Cardiac fibroblast (primary cell): ENCODE measurements at places on chromosomes 11 and 22.

GRCh38 chr22:37285937-37286336 lies 3.6 kb downstream of the CYTH4 start:
- DNase-seq: no peak

DNA sequence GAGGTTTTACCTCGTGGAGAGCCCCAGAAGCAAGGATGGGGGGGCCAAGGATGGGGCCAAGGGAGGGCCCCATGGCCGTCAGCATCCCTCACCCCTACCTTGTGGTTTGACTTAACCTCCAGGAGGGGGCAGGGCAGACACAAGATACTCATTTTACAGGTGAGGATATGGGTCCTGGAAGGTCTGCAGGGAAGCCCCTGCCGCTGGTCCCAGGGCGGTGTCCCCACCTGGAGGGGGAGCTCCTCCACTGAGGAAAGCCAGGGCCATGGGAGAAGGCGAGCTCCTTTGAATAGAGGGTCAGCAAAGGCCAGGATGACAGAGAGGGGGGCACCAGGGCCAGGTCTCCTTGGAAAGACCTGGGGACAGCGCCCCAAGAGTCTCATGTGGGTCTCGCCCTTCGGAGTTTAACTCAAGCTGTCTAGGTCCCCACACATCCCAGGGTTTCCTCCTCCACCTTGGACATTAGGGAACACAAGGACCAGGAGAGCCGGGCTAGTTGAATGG lies 5.9 kb upstream of the ADORA2A start:
- DNase-seq: no peak

DNA sequence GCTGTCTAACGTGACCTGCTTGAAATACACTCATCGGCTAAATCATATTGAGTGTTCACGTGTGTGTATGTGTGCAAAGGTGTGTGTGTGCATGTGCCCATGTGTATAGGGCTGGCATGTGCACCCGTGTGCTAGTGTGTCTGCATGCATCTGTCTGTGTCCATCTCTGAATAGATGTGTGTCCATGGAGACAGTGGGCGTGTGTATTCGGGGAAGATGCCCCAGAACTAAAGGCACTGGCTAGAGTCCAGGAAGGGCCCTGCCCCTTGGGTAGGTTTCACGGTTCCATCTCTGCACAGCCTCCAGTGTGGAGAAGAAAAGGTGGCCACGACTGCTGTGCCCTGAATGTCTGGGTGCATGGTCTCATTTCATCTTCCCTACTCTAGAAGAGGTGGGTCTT lies 220.3 kb downstream of the MN1 start:
- DNase-seq: no peak

DNA sequence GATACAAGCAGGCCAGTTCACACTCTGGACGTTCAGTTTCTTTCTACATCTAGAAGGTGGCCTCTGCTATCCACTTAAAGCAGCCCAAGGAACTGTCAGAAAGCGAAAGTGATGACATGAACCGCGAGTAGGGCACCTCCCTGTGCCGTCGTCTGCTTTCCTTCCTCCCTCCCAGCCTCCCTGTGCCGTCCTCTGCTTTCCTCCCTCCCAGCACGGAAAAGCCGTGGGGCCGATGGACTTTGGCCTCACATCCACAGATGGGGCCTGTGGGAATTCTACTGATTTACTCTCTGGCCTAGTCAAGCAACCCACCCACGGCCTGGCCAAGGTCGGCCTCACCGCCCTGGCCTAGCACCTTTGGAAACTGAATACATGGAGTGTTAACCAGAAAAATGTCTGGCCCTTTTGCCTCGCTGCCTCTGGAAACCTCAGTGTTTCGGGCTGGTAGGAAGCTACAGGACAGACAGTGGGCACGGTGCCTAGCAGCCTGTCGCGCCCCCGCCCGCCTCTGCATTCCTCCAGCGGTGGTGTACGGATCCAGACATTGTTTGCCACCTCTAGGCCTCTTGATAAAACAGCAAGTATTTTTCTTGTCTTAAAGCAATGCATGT lies 14.2 kb downstream of the PEX26 start:
- DNase-seq: peak; percentile 85

GRCh38 chr11:65489706-65490320 lies 9.0 kb upstream of the MALAT1 start:
- peak; percentile 71 for DNase-seq

DNA sequence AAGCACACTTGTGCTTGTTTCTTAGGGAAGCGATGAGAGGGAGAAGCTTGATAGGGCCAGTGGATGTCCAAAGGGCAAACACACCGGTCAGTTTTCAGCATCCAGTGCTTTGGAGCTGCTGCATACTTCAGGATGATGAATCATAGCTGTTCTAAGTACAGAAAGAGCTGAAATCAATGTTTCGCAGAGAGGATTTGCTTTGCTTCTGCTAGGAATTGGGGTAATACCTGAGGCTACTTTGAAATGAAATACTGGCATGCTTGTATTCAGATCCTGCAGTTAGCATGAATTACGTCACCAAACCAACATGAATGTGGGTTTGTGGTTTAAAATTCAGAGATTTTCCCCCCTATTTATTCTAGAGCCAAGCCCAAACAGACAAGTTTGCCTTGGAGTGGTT lies 41.7 kb upstream of the SC5D start:
- DNase-seq: no peak

DNA sequence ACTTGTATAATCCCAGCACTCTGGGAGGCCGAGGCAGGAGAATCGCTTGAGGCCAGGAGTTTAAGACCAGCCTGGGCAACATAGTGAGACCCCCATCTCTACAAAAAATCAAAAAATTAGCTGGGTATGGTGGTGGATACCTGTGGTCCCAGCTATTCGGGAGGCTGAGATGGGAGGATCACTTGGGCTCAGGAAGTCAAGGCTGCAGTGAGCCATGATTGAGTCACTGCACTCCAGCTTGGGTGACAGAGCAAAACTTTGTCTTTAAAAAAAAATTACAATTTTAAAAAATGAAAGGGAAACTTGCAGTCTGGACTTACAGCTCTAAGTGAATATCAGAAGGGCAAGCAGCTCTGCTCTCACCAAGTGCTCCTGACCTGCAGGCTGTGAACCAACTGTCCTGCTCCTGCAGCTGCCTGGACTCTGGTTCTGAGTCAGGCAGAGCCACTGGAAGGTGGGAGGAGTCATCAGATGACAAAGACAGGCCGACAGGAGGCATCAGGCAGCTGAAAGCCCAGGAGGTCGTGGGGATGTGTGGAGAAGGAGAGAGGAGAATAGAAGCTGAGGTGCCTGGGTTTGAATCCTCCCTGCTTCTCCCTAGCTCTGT lies 9.6 kb downstream of the SMTNL1 start:
- DNase-seq: peak; percentile 27

- DNase-seq: no peak
Measured at GRCh38 chr11:27115051-27115650, 74.5 kb downstream of the BBOX1 start.

DNA sequence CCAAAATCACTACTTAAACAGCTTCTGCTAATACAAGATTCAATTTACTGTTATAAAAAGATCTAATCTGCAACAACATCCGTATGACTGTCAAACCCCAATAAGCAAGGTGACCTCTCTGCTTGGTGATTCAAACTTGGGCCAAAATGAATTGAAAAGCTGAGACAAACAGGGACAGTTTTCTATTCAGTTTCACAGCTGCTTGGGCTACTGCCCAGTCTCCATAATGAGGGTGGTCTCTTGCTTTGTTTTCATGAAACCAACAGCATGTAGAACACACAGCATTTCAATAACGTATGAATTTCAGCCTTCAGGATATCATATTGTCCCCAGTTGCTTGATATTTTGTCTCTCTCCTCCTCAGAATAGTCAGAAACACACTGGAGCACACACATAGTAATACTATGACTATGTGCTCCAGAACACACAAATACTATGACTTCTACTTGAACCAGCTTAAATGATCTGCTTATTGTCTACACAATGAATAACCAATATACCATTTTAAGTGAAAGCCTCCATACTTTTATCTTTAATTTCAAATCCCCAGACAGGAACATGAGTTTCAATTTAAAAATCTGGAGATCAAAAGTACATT lies 285.0 kb downstream of the TTC28 start:
- no peak for DNase-seq

DNA sequence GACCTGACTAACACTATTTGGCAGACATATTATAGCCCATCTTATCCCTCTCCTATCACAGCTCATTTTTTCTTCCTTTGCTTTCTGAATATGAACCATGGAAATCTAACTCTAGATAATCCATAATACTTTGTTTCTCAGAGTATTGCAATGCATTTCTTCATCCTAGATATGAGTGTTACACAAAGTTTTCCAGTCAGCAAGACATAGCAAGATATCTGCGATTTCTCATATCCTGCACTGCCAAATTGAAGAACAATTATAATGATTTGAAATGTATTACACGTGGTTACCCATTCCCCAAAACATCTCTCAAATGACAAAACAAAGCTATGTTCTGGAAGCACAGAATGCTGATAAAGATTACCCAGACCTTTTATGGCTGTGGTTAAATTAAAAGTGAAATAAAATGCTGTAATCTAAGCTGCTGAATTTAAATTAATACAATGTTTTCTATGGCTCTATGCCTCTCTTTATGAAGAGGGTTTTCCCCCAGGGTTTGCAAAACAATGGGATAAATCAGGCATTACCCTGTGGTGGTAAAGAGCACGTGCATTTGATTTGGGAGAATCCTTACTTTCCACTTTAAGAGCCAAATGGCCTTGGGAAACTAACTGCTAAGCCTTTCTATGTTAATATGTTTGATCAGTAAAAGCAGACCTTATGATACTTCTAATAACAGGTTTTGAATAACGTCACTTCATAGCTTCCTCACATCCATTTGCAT lies 1291.0 kb upstream of the CNTN5 start:
- DNase-seq: peak; percentile 33

GRCh38 chr11:110962921-110963320 lies 250.7 kb upstream of the ARHGAP20 start:
- DNase-seq: no peak

DNA sequence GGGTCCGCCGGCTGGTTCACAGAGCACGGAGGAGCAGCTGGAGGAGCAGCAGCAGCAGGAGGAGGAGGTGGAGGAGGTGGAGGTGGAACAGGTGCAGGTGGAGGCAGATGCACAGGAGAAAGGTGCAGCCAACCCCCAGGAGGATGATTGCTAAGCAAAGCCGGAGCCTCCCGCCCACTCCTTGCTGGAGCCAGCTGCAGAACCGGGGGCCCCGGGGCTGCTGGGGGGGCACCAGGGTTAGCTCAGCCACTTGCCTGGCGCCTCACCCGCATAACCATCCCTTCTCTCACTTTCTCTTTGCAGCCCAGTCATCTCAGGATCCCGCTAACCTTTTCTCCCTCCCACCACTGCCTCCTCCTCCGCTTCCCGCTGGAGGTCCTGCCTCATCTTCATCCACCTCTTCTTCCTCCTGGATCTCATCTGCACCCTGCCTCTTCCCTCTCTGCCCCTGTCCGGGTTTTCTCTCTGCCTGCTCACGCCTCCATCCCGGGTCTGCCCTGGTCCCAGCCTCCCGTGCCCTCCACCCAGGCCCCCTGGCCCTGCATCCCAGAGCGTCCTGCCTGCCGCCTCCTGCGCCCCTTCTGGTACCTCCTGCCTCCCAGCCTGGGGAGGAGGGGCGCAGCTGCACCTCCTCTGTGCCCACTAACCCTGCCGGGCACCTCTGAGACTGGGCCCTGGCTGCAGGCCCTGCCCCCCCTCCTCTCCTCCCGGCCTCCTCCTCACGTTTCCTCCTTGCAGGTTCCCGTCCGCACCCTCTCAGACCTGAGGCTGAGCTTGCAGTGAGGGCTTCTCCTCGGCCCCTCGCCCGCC lies 9.5 kb downstream of the KCTD17 start:
- no peak for DNase-seq

- DNase-seq: no peak
Measured at GRCh38 chr11:66361502-66361941, 10.0 kb downstream of the SLC29A2 start.

DNA sequence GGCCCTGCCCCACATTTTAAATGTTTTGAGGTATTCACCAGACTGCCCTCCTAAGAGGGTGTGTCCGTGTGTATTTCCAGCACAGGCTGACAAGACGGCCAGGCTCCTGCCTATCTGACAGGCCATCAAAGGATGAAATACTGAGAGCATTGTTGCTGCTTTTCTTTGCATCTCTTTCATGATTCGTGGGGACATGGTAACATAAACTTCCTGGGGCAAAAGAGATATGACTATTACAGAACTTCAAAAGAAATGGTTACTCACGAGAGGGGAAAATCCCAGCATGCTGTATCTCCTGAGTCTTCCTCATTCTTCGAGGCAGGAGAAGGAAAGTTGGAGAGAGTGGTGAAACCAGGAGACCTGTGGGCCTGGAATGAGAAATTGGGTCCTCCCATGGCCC lies 10.3 kb upstream of the BIK start:
- no peak for DNase-seq

- peak; percentile 41 for DNase-seq
Measured at GRCh38 chr11:35618497-35619115, 346 bp downstream of the FJX1 start.

DNA sequence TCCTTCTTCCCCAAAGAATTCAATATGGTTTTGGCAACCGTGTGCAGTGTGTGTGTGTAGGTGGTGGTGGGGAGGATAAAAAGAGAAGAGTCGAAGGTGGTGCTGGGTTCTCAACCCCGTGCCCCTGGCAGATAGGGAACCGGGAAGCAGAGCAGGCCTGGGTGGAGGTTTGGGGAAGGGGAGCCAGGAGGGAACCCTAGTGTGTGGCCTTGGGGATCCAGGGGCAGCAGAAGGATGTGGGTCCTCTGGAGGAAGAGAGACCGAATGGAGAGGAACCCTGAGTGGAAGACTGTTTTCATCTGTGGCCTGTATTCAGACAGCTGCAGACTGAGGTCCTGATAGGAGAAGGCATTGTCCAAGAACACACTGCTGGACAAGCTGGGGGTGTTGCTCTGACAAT lies 73.3 kb upstream of the B3GAT1 start:
- no peak for DNase-seq

GRCh38 chr11:41400124-41400523 lies 59.3 kb downstream of the LRRC4C start:
- DNase-seq: no peak

GRCh38 chr22:20427104-20427944 lies 10.3 kb downstream of the SCARF2 start:
- DNase-seq: no peak

DNA sequence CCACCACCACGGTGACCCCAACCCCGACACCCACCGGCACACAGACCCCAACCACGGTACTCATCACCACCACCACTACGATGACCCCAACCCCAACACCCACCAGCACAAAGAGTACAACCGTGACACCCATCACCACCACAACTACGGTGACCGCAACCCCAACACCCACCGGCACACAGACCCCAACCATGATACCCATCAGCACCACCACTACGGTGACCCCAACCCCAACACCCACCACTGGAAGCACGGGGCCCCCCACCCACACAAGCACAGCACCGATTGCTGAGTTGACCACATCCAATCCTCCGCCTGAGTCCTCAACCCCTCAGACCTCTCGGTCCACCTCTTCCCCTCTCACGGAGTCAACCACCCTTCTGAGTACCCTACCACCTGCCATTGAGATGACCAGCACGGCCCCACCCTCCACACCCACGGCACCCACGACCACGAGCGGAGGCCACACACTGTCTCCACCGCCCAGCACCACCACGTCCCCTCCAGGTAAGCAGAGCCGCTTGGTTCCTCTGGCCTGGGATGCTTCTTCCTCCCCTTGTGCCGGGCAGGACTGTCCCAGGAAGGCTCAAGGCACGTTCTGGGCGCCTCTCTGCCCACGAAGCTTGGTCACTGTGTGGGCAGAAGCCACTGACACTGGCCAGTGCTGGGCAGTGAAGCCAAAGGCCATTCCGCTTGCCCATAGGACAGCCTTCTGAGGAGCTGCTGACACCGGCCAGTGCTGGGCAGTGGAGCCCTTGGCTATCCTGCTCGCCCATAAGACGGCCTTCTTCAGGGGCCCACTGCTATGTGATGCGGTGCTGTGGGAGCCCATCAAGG lies 25.1 kb downstream of the MUC2 start:
- no peak for DNase-seq

- peak; percentile 62 for DNase-seq
Measured at GRCh38 chr11:32435152-32435480, 223 bp downstream of the WT1 start.
